ENCODE measurements at places on chromosomes 7 and 10.

DNA sequence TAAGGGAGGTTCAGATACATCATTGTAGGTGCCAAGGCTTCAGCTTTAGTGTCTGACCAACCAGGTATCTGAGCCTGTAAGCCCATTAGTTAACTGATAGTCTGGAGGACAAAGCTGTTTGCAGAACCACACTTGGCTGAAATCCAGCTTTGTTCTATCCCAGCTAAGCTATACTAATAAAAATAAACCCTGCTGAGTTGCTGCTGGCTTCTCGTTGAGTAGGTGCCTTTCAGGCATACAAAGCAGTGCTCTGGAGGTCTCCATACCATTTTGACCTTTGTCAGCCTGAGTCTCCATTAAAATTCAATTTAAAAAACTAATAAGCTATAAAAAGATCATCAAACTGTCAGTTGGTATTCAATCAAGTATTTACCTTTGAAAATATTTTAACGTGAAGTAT is 22.0 kb downstream of the CDCA7L start:
- DNase-seq, result peak; percentile 90

GRCh38 chr7:19327018-19327417 is 181.8 kb upstream of the FERD3L start:
- DNase-seq, result no peak

DNA sequence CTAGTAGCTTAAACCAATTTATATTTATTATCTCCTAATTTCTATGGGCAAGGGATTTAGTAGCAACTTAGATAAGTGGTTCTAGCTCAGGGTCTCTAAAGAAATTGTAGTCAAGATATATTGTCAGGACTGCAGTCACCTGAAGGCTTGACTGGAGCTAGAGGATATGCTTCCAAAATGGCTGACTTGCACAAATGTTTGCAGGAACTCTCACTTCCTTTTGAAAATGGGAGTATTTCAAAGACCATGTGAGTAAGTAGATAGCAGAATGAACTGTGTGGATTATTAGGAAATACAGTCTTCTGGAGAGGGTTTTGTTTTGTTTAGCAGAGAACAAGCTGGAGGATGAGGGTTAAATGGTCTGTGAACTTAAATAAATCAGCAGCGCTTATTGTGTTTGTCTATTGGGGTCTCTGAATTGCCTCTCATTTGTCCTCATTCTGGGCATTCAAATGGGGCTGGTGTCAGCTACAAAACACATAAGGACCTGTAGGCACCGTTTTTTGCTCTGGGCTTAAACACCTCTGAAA is 524.6 kb downstream of the LRMDA start:
- no peak for DNase-seq

GRCh38 chr7:82745117-82745516 is 301.5 kb upstream of the CACNA2D1 start:
- DNase-seq, result no peak

DNA sequence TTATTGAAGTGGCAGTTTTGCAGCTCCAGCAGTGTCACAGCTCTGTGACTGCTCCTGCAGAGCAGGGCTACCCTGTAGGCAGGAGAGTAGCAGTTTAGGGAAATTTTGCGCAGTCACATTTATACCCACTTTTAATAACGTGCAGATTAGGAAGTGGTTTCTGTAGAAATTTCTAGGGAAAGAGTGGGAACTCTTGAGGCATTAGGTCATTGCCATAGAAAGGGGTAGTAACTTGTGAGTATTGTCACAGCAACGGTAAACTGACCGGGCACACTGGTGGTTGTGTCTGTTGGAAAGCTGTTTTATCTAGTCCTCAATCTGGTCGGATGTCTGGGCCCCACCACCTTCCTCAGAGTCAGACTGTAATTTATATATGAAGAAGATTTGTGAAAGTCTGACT is 51.9 kb downstream of the CDC14C start:
- no peak for DNase-seq

- no peak for DNase-seq
Observed at GRCh38 chr7:155865830-155866525, 53.7 kb upstream of the SHH start.

All from LNCaP clone FGC (cell line).